ENCODE measurements at places on chromosomes 3 and 15.

DNA sequence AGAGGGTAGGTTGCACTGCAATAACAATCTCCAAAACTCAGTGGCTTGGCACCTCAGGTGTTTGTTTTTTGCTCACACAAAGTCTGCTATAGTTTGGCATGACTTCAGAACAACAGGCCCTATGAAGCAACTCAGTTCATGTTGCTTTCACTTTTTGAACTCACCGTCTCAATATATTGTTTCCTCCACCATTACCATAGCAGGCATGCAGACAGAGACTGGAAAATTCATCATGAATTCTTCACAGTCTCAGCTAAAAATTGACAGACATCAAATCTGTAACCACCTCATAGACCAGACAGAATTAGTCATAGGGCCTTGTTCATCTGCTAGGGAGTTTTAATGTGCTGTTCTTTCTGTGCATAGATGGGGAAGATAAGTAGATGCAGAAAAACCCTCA lies 161.4 kb upstream of the POU1F1 start:
- H3K27me3 ChIP-seq: no peaks in the 10 kb centered on the region
- no peak for DNase-seq
- no peak overlapping the region for H3K4me3 ChIP-seq
- H3K27ac ChIP-seq: no peak overlapping the region
- H3K4me1 ChIP-seq: no peaks in the 10 kb centered on the region
- no peaks in the 10 kb centered on the region for H3K36me3 ChIP-seq

- no peaks in the 10 kb centered on the region for H3K27me3 ChIP-seq
- no peaks in the 10 kb centered on the region for H3K4me1 ChIP-seq
- H3K4me3 ChIP-seq: no peak overlapping the region
- no peak for DNase-seq
Measured at GRCh38 chr3:134453631-134454030, 32.2 kb downstream of the ANAPC13 start.

DNA sequence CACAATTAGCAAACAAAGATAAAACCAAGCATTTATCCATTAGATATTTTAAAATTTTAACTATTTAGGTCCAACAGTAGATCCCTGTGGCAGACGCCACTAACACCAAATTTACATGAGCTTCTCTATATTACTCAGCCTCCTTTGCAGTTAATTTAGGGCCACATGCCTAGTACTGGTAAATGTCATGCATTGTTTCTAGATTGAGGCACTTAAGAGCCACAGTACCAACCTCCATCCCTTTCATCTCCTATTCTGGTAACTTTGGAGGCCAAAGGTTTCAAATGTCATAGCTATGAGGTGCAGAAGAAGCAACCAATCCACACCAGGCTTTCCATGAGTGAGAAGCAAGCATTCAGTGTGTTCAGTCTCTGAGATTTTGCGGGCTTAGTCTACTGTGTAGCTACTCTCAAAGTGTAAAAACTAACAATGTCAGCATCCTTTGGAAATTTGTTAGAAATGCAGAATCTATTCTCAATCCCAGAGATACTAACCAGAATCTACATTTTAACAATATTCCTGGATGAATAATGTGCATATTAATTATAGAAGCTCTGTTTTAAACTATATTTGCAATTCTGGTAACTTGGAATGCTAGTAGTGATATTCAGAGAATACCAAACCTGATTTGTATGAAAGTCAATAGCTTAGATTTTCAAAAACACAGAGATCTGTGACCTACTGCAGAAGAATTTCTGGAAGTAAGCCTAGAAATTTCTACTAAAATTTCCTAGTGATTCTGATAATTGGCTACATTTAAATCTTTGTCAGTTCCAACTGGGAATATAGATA lies 206.3 kb upstream of the CD96 start:
- H3K4me1 ChIP-seq: no peaks in the 10 kb centered on the region
- no peak for DNase-seq
- H3K36me3 ChIP-seq: no peaks in the 10 kb centered on the region
- H3K27ac ChIP-seq: no peak overlapping the region
- H3K27me3 ChIP-seq: no peaks in the 10 kb centered on the region

DNA sequence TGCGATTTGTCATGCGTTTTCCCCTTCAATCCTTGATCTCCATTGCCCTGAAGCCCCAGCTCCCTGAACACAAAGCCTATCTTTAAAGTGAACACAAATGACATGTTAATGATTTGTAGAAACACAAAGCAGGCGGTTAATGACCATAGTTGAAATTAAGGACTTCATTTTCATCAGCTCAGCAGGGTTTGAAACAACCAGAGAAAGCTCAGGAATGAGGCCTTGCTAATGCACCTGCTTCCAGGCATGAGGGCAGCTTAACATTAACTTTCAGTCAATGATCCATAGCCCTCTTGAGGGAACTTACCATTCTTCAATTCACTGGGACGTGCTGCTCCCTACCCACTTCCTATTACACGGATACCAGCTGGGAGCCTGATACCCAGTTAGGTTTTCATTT lies 427.2 kb upstream of the CBLB start:
- H3K4me3 ChIP-seq: no peak overlapping the region
- H3K4me1 ChIP-seq: no peaks in the 10 kb centered on the region
- H3K27ac ChIP-seq: no peak overlapping the region

- no peaks in the 10 kb centered on the region for H3K4me1 ChIP-seq
- peaks cover 11% of the 10 kb centered on the region for H3K36me3 ChIP-seq
- H3K27ac ChIP-seq: no peak overlapping the region
- DNase-seq: no peak
- H3K4me3 ChIP-seq: no peak overlapping the region
Measured at GRCh38 chr3:111714305-111714704, 119.2 kb upstream of the ZBED2 start.

DNA sequence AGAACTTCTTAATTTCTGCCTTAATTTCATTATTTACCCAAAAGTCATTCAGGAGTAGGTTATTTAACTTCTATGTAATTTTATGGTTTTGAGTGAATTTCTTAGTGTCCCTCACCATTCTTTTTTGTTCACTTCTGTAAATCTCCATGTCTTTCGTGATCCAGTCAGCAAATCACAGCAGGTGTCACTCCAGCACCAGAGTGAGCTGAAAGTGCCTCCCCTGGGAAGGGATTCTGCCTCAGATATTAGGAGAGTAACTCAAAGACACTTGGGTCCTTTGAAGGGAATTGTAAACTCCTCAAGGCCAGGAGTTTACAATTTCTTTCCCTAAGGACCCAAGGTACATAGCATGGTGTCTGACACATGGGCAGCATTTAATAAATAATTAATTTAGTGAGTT lies 207.6 kb upstream of the AZI2 start:
- no peaks in the 10 kb centered on the region for H3K36me3 ChIP-seq
- no peak overlapping the region for H3K4me3 ChIP-seq
- H3K27me3 ChIP-seq: no peaks in the 10 kb centered on the region
- no peak for DNase-seq
- no peak overlapping the region for H3K27ac ChIP-seq

DNA sequence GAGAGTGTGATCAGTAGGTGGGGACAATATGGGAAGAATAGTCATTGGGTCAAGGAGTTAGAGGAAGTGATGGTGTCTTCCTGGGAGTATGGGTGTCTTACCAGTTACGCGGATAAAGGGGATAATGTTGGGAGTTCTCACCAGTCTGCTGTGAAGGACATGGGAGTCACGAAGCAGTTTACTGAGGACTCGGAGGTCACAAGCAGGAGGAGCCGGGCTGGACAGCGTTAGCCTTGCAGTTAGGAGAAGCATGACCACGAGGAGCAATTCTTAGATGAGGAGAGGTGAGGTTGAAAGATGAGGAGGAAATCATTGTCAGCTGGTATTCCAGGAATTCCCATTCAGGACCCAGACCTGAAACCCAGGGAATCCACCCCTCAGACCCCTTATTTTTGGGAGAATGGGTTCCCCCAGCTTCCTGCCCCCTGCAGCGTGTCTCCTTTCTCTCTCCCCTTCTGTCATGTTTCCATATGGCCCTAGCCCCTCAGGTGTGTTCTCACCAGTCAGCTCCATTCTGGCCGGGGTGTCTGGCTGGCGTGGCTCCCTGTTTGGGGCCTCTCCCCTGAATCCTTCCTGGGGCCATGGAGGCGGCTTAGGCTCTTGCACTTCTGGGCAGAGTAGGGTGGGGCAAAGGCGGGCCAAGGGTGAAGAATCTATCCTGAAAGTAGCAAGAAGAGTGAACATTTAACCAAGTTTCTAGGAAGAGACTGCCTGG lies 2.1 kb downstream of the THPO start:
- peaks cover 5% of the 10 kb centered on the region for H3K4me1 ChIP-seq
- no peaks in the 10 kb centered on the region for H3K36me3 ChIP-seq
- DNase-seq: no peak
- H3K4me3 ChIP-seq: no peak overlapping the region

- H3K27ac ChIP-seq: no peak overlapping the region
- DNase-seq: no peak
- H3K4me1 ChIP-seq: no peaks in the 10 kb centered on the region
- H3K4me3 ChIP-seq: no peak overlapping the region
- no peaks in the 10 kb centered on the region for H3K27me3 ChIP-seq
Measured at GRCh38 chr15:59205839-59206622, 612 bp upstream of the LDHAL6B start.

All from effector memory CD4-positive, alpha-beta T cell (primary cell).